ENCODE measurements at places on chromosomes 2 and 18.

DNA sequence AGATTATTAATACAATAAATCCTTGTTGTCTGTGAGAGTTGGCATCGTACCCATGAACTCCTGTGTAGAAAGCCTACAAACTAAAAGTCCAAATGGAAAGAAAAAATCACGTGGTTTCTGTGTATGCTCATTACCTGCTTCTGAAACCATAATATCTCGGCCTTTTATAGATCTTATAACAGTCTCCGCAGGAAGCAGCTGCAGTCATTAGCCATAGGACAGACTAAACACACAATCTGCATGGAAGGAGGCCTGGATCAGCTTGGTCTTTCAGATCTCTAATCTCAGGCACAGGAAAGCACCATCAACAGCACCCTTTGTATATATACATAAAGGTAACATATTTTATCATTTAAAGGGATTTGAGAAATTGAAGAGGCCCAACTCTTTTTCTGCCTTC, 508.9 kb upstream of the TCF4 start:
- DNase-seq: no peak

DNA sequence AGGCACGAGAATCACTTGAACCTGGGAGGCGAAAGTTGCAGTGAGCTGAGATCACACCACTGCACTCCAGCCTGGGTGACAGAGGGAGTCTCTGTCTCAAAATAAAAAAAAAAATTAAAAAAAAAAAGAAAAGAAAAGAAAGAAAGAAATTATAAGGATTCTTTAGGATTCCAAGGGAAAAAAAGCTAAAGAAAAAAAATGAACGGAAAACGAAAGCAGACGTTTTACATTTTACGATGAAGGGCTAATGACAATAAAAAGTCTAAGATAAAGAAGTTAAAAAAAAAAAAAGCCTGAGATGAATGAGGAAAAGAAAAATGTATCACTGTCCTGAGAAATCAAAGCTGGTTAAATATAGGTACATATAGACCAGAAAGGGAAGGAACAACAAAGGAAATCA, 58.5 kb downstream of the SOS1 start:
- no peak for DNase-seq

DNA sequence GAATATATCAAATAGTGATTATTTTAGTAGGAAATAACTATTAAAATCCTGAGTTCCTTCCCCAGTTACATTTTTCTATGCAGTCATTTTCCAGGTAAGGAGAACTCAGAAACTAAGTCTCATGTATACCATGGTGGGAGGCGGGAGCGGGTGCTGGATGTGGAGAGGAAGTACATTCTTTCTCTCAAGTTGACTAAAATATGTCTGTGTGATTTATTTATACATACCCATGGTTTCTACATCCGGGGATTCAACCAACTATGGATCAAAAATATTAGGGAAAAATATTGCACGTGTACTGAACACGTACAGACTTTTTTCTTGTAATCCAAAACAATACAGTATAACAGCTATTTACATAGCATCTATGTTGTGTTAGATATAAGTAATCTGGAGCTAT, 6.8 kb downstream of the ZCCHC2 start:
- DNase-seq: no peak

DNA sequence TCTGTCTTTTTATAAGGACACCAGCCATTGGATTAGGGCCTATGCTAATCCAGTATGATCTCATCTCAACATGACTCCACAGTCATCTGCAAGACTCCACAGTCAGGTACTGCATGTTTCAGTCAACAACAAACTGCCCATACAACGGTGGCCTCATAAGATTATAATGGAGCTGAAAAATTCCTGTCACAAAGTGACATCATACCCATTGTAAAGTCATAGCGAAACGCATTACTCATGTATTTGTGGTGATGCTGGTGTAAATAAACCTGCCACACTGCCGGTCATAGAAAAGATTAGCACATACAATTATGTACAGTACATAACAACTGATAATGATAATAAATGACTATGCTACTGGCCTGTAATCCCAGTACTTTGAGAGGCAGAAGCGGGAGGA, 102.2 kb downstream of the TEX51 start:
- DNase-seq: no peak

DNA sequence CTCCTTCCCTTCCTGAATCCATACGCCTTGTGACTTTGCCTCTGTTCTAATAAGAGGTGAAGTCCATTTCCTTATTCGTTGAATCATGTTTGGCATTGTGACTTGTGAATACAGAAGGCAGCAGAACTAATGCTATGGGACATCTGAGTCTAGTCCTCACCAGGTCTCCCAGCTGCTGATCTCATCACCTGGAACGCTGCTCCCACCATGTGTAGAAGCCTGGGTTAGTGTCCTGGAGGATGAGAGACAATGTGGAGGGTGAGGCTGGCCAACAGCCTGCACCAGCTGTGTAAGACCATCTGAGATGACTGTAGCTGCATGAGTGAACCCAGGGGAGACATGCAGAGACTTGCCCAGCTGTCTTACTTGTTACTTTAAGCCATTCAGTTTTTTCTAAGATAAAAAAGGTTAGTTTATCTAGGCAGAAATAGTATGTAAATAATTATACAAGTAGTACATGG, 3.5 kb upstream of the HAAO start:
- no peak for DNase-seq

GRCh38 chr2:70620020-70620419, 66.4 kb upstream of the TGFA start:
- DNase-seq: no peak

- no peak for DNase-seq
These were observed 22.6 kb downstream of the MTX2 start for GRCh38 chr2:176291809-176292283.

- DNase-seq: no peak
These were observed 102.0 kb upstream of the TMEM200C start for GRCh38 chr18:5997361-5997760.

- DNase-seq: no peak
These were observed 25.8 kb upstream of the MAP3K20 start for GRCh38 chr2:173049831-173050230.

GRCh38 chr18:10926621-10927161, 222.7 kb downstream of the PIEZO2 start:
- no peak for DNase-seq

DNA sequence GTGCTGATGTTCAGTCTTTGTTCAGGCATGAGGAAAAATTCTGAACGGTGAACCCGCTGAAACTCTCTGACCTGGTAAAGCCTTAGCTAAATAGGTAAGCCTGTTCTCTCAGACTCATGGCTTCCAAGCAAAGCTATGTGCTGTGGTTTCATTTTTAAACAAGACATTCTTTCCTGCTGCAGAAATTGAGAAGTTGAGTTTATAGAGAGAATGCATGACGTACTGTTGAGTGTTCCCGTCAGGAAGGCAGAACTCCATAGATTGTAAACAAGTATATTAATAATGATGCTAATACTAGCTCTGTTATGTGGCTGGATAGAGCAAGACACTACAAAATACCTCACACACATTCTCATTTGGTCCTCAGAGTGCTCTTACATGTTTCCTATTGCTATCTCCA, 424.0 kb upstream of the CRIM1 start:
- DNase-seq: no peak

GRCh38 chr2:3505771-3506170, 13.6 kb downstream of the ADI1 start:
- DNase-seq: no peak

DNA sequence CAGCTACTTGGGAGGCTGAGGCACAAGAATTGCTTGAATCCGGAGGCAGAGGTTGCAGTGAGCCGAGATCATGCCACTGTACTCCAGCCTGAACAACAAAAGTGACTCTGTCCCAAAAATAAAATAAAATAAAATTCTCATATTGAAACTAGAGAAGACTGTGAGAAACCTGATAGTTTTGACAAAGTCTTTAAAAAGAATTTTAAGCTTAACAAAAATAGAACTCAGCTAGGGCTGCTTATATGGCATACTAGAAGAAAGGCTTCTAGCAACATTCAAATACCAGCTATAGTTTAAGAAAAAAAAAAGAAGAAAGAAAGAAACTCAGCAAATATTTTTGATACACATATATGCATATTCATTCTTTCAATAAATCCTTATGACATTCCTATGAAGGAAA, 13.6 kb downstream of the HADHA start:
- no peak for DNase-seq

DNA sequence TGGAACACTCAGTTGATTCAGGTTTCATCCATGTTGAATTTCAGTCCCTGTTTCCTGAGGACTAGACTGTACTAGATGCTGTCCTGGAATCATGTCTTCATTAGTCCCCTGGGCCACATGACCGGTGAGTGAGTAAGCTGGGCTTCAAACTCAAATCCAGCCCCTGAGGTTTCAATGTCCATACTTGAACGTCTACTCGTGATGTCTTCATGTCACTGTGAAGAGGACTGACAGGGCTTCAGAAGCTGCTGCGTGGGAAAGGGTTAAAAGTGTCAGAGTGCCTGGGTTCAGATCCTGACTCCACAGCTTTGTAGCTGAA, 101.2 kb downstream of the CDK15 start:
- DNase-seq: no peak

- no peak for DNase-seq
These were observed 127.6 kb downstream of the PHLPP1 start for GRCh38 chr18:62842898-62843297.

GRCh38 chr2:168915441-168916330, 14.6 kb downstream of the G6PC2 start:
- DNase-seq: no peak

- DNase-seq: no peak
These were observed 78.5 kb upstream of the HK2 start for GRCh38 chr2:74755386-74755785.

GRCh38 chr2:225895126-225895525, 495.6 kb downstream of the NYAP2 start:
- DNase-seq: no peak

DNA sequence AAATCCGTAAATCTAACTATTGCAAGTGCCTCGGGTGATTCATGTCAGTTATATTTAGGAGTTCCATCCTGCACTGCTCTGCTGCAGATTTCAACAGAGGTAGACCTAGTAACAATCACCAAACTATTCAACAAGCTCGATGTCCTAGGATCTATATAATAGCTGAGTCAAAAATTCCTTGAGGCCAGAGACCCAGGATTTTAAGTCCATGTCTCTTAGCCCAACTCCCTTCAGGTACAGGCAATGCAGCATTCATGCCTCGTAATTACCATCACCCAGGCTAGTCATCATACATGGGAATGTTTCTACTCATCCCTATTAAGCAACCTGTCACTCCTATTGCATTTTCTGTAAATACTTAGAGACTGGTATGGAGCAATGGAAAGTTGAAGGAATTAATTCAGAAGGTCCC, 729 bp downstream of the TM4SF20 start:
- no peak for DNase-seq
